ENCODE measurements at places on chromosomes 6 and 20.
A peak's percentile ranks its signal among the peaks of the same experiment; 100 is the strongest.

- DNase-seq: no peak
Measured at GRCh38 chr6:17938901-17939300, 48.5 kb downstream of the KIF13A start.

DNA sequence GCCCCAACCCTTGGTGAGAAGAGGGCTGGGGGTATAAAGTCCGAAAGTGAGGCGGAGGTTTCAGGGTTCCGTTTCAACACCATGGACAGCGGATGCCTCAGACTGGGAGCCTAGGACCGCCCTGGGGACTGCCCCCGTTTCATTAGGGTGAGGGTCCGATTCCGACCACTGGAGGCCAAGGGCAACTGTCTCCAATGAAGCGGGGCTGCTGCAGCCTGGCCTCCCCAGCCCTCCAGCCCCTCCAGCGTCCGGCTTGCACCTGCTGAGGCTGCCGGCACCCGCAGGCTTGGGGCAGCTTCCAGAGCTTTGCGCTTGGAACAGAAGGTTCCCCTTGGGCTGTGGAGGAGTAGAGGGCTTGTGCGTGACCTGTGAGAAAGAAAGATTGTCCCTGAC, 39.9 kb downstream of the YTHDF1 start:
- DNase-seq: no peak

GRCh38 chr6:170162011-170162774, 128.7 kb downstream of the DLL1 start:
- DNase-seq: no peak

GRCh38 chr20:19098806-19099578, 113.5 kb upstream of the SLC24A3 start:
- DNase-seq: no peak

DNA sequence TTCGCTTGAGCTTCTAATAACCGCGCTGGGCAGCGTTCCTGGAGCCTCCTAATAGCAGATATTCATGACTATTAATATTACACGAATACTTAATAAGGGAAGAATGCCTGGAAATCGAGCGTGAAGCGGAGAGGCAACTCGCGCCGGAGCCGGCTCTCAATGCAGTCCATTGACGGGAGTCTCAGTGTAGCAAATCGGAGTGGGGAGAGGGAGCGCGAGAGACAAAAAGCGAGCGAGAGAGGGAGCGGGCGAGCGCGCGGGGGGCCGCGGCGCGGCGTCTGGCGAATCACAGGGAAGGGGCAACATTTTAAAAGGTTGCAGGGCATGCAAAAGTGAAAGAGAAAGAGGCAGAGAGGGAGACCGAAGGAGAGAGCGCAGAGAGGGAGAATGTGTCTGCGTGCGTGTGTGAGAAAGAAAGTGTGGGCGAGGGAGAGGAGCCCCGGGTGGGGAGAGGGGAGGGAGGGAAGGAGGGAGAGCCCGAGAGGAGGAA, 2.9 kb downstream of the TFAP2A start:
- no peak for DNase-seq

DNA sequence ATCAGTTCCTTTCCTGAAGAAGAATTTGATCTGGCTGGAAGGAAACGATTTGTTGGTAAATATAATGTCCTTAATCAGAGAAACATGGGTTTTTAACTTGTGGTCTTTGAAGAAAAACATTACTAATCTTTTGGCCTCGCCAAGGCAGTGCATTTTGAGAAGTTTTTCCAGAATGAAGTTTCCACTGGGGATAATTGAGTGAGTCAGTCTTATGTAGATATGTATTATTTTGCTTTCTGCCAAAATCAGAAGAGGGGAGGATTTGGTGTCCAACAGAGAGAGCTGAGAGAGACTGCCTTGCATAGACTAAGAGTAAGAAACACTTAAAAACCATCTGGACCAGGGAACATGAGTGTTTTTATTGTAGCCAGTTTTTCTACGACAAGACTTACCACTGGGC, 79.9 kb downstream of the FNDC1 start:
- DNase-seq: no peak

DNA sequence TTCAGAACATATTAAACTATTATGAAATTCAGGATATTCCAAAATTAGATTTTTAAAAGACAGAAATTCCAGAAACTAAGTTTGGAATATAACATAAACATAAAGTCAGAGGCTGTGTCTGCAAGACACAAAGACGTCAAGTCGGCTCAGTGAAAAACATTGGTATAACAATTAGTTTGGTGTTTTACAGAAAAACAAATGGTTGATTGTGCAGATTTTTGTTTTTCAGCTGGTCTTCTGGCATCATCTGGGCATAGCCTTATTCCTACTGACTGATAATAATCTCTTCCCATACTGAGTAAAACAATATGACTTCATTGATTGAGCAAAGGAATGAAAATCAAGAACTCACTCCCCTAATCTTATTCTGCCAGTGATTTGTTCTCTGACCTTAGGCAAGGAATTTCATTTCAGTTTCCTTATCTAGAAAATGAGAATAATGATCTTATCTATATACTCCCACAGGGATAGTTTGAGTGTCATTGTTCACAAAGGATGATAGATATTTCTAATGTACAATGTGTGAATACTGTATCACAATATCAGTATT, 84.3 kb downstream of the FRK start:
- no peak for DNase-seq

- DNase-seq: no peak
Measured at GRCh38 chr20:25238319-25239037, 9.4 kb upstream of the PYGB start.

- DNase-seq: no peak
Measured at GRCh38 chr20:57020364-57020763, 246.1 kb downstream of the BMP7 start.

DNA sequence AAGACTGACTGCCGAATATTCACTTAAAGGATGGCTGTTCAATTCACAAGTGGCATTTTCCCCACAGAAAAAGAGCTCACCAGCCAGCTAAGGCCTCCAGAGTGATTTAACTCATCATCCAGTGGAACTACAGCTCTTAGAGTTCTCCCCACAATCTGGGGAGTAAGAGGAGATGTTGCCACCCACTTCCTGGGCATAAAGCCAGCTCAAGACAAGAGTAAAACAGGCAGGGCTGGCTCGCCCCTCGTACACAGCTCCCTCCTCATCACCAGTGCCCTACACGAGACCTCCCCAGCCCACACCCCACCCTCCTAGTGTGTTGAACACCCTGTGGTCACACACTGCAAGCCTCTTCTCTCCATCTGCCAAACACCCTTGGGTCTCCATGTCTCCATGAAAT, 47.2 kb upstream of the IPCEF1 start:
- DNase-seq: peak; percentile 43

GRCh38 chr6:42987533-42988451, 3.4 kb downstream of the PPP2R5D start:
- DNase-seq: no peak

- no peak for DNase-seq
Measured at GRCh38 chr6:27422651-27423332, 34.2 kb downstream of the ZNF391 start.

DNA sequence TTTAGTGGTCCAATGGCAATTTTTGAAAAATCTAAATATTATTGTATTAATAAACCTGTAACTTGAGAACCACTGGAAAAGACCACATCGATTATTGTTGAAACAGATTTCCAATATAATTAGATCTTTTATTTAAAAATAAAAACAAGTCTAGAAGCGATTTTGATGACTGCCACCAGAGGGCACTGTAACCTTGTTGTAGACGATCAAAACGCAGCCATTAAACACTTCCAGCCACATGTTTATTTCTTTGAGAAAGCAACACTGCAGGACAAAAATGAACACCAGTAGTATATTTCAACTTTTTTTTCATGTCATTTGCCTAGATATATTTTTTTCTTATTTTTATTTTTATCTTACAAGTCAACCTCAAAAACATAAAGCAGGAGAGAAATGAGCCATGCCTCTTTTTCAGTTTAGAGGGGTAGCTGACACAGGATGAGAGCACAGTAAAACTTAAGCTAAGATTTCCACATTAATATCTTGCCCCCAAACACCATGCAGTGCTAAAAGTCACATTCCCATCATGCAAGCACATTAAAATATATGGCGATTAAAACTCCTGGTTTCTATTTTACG, 115.4 kb downstream of the OPRM1 start:
- peak; percentile 30 for DNase-seq

DNA sequence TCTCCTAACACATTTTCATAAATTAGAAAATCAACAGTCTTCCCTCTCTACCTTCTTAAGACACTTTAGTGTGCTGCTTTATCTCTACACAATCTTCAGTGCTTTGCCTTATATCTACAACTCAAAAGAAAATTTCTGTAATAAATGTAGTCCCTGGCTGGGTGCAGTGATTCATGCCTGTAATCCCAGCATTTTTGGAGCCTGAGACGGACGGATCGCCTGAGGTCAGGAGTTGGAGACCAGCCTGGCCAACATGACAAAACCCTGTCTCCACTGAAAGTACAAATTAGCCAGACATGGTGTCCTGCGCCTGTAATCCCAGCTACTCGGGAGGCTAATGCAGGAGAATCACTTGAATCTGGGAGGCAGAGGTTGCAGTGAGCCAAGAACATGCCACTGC, 9.7 kb upstream of the EDN1 start:
- DNase-seq: no peak

DNA sequence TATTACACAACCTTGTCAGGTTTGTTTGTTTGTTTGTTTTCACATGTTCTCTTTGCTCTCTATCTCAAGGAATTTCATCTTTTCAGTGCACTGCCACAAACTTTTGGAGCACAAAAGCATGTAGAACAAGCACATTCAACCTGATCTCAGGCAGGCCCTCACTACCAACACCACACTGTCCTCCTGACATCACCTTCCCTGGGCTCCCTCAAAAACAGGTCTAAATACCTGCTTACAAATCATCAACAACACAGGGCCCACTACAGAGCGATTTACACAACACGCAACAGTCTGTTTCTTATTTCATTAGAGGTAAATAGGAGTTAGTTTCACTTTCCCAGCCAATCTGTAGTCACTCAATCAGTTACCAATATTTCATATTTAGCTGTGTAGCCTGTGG, 241.4 kb downstream of the EPHA7 start:
- DNase-seq: no peak

DNA sequence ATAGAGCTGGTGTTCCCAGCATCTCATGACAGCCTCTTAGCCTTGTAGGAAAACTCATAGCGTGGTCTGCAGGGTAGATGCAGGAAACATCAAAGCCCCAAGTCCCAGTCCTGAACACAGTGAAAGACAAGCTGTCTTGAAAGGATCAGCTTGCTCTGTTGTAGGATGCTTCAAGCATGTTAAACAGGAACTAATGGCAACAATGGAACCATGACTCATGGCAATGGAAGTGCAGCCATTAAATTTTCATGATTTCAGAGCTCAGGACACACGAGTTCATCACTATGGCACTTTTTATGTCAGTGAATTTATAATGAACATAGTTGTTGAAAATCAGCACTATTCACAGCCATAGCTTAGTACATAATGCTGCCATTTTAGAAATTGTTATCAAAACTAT, 367.7 kb downstream of the KIF16B start:
- DNase-seq: no peak

- no peak for DNase-seq
Measured at GRCh38 chr6:137949686-137950390, 82.8 kb downstream of the TNFAIP3 start.

DNA sequence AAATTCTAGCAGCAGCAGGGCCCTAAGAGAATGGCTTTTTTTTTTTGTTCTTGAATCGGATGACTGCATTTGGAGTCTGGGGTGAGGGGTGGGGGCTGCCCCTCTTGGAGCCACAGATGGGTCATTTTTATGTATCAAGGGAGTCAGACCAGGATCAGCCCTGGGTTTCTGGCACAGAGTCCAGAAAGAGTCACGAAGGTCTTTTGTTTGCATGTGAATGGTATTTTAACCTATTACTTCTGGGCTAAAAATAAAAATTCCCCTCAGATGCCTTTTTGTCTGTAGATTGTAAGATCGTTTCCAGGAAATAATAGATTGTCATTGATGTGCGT, 72.5 kb downstream of the PHACTR3 start:
- DNase-seq: no peak

All from retinal pigment epithelial cell (primary cell).